Mesenteric fat pad (tissue), 1 donor: ENCODE measurements at places on chromosomes 3 and 15.

- no peak for DNase-seq
Measured at GRCh38 chr3:39124876-39125840, 17.7 kb downstream of the TTC21A start.

- no peak for DNase-seq
Measured at GRCh38 chr3:61008998-61009380, 242.3 kb downstream of the FHIT start.

GRCh38 chr3:182567700-182568099 is 225.6 kb upstream of the ATP11B start:
- no peak for DNase-seq

GRCh38 chr3:26118165-26118564 is 328.3 kb downstream of the OXSM start:
- no peak for DNase-seq

DNA sequence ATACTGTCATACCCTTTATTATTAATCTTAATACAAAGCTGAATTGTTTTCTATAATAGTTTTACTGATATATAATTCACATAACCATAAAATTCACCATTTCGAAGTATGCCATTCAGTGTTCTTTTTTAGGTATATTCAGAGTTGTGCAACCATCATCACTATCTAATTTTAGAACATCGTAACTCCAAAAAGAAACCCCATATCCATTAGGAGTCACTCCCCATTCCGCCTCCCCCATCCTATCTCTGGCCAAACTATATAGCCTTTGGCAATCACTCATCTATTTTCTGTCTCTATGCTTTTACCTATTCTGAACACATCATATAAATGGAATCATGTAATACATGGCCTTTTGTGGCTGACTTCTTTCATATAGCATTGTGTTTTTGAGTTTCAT is 169.7 kb upstream of the GALNT15 start:
- no peak for DNase-seq

DNA sequence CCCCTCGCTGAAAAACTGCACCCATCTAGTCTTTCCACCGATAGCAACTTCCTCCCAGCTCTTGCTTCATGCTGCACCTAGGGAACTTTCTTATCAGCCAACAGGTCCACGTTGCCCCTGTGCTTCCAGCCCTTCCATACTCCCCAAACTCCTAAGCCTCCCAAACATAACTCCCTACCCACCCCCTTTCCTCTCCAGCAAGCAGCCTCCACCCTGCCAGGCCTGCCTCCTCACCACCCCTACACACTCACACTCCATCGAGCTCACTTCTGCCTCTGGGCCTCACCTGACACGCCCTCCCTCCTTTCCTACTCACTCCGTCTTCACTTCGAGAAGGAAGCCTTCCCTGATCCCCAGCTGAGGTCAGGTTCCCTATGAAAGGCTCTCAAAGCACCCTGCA is 8.1 kb downstream of the INSYN1 start:
- no peak for DNase-seq

DNA sequence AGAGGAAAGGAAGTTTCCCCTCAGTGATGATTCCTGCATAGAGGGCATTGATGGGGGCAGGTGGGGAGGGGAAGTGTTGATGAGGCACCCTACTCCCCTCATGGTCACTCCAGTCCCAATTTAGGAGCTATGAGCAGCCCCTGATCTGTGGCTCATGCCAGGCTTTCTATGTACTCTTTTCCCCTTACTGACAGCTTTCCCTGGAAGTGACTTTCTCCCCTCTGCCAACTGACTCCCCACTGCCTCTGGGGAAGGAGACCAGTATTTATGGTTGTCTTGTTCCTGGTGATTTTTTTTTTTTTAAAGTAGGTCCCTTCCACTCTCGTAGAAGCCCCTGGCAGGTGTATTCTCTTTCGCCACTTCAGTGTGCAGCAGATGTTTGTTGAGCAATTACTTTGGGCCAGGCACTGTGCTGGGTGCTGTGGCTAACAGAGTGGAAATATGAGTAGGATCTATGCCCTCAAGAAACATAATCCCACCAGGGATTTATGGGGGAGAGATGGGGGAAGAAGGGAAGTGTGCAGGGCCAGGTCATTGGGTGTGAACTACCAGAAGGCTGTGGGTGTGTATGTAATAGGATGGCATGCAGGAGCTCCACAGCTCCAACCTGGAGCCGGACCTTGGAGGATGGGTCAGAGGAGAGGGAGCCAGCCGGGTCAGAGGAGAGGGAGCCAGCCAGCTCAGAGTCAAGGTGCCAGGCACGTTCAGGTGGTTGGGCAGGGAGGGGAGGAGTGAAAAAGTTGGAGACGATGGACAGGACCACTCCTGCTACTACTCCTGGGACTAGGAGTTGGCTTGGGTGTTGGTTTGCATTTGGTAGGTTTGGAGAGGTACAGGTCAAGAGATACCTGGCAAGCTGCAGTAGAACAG is 3.5 kb downstream of the SMAD6 start:
- no peak for DNase-seq

DNA sequence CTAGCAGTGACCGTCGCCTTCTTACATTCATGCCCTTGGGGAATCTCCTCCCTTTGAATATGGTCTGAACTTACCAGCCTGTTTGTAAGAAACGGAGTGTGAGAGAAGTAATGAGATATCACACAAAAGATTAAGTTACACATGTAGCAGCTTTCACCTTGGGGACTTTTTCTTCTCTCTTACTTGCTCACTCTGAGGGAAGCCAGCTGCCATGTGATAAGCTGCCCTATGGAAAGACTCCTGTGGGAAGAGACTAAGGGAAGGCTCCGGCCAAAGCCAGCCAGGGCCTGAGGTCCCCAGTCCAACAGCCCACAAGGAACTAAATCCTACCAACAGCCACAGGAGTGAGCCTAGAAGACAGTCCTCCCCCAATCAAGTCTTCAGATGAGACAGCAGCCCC is 190.4 kb upstream of the TSC22D2 start:
- DNase-seq, result no peak

DNA sequence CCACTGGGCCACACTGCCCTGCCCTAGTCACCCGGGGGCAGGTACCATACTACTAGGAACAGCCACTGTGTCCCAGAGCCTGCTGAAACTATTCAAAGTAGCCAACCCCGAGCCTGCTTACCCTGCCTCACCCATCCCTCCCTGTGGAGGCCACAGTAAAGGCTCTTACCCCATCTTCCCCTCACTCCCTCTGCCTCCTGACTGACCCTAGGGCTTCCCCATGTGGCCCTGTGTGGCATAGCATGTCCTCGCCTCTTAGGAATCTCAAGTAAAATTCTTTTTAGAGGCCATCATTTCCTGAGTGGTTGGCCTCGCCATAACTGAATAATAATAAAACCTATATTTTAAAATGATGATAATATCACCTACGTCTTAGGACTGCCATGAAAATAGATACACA is 112.2 kb upstream of the SLC6A11 start:
- DNase-seq, result no peak

DNA sequence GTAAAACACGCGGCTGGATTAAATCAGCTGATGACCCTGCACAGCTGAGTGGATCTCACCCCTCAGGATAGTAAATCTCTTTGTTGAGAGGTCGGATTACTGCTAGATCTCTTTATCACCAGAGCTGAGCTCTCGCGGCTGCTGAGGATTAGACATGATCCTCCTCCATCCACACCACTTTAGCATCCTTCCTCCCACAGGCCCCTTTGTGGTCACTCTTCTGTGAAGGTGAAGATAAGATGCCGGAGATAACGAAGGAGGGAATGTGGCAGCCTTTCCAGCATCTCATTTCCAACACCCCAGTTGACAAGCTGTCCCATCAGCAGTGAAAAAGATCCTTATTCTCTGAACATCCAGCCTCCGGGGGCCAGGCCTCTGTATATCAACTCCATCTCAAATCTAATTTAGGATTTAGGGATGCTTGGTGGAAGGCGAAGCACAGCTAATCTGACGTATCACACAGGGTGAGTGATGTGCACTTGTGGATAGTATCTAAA is 47.5 kb upstream of the SELENOK start:
- no peak for DNase-seq

- no peak for DNase-seq
Measured at GRCh38 chr15:79844221-79844620, 52.6 kb downstream of the MTHFS start.

GRCh38 chr3:134338516-134339261 is 35.6 kb downstream of the AMOTL2 start:
- peak; percentile 76 for DNase-seq

- DNase-seq, result no peak
Measured at GRCh38 chr3:12644331-12644937, 19.5 kb downstream of the RAF1 start.

DNA sequence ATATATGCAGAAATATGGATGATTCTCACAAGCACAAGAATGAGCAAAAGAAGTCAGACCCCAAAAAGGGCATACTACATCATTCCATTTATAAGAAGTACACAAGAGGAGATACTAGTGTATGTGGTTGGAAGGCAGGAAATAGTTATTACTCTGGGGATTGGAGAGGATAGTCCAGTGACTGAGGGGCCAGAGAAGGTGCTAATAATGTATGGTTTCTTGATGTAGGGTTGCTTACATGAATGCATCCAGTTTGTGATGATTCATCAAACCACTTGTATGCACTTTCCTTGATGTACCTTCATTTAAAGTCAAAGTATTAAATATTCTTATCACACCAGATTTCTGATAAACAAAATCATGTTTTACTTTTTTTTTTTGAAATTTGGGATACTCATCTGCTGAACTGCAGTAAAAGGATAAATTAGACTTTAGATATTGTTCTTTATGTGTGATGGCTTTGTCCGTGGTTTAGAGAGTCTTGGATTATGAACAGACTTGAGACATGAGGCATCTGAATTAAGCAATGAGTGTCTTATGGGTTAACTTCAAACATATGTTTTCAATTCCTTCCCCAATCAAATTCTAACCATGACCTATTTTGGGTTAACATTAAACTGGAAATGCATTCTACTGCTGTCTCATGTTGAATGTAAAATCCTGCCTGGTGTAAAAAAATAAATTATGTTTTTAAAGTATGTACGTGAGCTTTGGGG is 171.2 kb downstream of the SEMA6D start:
- no peak for DNase-seq

DNA sequence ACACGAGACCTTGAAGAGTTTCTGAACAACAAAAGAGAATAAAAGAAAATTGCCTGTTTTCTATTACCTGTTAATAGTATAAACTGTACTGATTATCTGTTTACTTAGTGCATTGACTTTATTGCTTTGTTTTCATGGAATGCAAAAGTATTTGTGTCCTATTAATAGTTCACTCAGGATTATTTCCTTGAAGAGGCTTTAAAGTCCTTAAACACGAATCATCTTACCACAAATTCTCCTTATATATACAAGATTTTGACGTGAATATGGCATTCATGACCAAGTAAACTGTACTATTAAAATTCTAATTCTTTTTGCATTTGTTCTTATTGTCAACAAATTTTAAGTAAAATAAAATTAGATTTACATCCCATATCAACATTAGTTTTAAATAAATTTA is 513.0 kb downstream of the NTRK3 start:
- DNase-seq, result no peak

GRCh38 chr3:126525091-126525852 is 1.3 kb downstream of the CHST13 start:
- DNase-seq, result peak; percentile 60

GRCh38 chr3:31103623-31104180 is 209.2 kb upstream of the GADL1 start:
- no peak for DNase-seq

DNA sequence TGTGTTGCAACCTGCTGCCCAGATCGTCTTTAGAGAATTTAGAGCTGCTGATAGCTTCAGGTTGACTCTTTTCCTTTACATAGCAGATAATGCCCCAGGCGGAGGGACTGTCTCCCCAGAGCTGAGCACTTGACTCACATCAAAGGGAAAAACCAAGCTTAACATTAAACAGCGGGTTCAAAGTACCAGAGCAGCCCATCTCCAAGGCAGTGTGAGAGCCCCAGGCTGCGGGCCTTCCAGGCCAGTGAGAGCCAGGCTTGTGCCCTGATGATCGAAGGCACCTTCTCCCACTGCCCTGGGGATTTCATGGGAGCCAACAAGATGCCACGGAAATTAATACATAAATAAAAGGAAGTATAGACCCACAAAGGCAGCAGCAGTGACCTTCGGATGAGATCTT is 275.6 kb downstream of the XXYLT1 start:
- DNase-seq, result no peak

DNA sequence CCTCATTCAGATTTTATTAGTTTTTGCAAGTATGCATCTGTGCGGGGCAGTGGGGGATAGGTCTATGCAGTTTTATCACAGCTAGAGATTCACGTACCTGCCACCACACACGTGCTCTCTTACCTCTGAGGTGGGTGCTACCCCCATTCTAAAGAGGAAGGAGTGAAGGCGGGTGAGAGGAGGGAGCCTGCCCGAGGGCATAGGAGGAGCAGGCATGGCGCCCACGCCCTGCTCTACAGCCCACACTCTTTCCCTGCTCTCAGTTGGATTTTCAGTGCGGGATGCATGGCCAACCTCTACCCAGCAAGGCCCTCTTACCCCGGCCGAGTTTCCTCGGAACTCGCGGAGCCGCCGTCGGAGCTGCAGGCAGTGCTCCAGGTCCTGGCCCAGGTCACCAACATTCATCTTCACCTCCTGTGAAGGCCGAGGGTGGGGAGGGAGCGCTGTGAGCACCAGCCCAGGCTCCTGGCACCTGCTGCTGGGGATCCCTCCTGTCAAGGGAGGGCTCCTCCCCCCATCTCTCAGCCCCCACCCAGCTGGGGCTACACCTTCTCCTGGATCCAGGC is 26.9 kb downstream of the PLA2G4B start:
- DNase-seq, result no peak

DNA sequence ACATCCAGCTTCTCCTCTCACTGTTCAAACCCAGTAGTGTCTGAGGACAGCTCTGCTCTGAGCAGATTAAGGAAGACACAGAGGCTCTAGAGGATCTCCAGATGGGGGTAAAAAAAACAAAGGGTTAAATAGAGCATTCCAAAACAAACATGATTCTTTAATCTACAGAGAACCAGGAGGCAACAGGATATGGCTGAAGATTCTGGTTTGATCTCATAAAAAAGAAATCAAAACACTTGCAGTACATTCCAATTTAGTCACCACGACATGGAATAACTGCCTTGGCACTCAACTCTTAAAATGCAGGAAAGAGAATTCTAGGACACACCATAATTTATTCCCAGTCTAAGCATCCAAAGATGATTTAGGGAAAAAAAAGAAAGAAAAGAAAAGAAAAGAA is 32.0 kb downstream of the TM4SF4 start:
- DNase-seq, result no peak

DNA sequence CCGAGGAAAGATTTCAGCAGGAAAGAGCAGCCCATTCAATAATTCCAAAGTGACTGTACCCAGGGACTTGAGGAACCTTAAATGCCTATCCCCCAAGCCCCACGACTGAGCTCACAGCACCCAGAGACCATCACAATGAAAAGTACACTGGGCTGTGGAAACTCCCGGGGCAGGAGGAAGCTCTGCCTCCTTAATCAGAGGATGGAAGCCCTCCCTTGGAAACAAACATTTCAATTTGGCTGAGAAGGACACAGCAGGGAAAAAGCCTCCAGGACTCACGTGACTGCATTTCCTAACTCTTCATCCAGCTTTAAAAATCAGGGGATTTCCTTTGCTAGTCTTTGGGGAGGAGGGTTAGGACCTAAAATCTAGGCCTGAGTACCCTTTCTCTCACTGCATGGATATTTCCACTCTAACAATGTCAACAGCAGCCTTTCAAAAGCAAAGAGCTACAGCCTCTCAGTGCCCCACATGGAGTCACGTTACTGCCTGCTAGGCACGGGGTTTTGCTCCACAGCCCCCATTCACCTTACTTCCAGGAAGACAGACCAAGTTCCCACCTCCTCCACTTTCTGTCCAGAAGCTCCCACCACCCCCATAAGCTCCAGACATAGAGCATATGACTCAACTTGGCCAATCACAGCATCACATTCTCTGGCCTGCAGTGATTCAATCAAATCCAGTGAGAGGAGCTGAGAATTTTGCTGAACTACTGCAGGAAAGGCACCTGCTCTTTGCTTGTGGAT is 68.9 kb upstream of the WNT5A start:
- DNase-seq, result no peak
